Uterine smooth muscle cell (primary cell): ENCODE measurements at places on chromosomes 11 and 22. TPM values are rescaled to one million over a fixed set of nuclear protein-coding genes. Genes with fewer than 3 reads are reported as not detected.

The RNF169 gene
- 38.6 and 38.8 TPM in 2 replicates for total RNA-seq

The KDM4D gene
- 1.00 and 1.4 TPM in 2 replicates for total RNA-seq

The ANO5 gene
- total RNA-seq: 0.44 and 0.75 TPM in 2 replicates

The TOMT gene
- not detected in 2 replicates for total RNA-seq

The KRTAP5-9 gene
- total RNA-seq: not detected in 2 replicates

The OR5M10 gene
- total RNA-seq: not detected in 2 replicates

The CD3G gene
- total RNA-seq: 0.12 TPM in 1 of 2 replicates, not detected in the other

The CECR2 gene
- total RNA-seq: 0.11 and 0.37 TPM in 2 replicates

The SLCO2B1 gene
- total RNA-seq: 0.12 and 1.2 TPM in 2 replicates

The SCGB1C1 gene
- not detected in 2 replicates for total RNA-seq
